Pulmonary artery endothelial cell (primary cell): ENCODE measurements at places on chromosomes 7 and 10. TPM values are rescaled to one million over a fixed set of nuclear protein-coding genes. Genes with fewer than 3 reads are reported as not detected.

Gene ATP6V0A4
- 0.04 and 0.86 TPM in 2 replicates for total RNA-seq

Gene MYL10
- not detected in 2 replicates for total RNA-seq

Gene CRTAC1
- total RNA-seq = 2.5 and 4.9 TPM in 2 replicates

Gene HOXA3
- total RNA-seq = 0.53 and 0.66 TPM in 2 replicates

Gene ASB10
- total RNA-seq = not detected in 2 replicates

Gene DEPP1
- 395 and 438 TPM in 2 replicates for total RNA-seq

Gene SLC26A5
- not detected in 2 replicates for total RNA-seq

Gene HOGA1
- total RNA-seq = 0.18 and 0.53 TPM in 2 replicates

Gene OPALIN
- total RNA-seq = not detected in 2 replicates

Gene PHTF2
- 13.8 and 17.3 TPM in 2 replicates for total RNA-seq

Gene CCSER2
- total RNA-seq = 16.4 and 22.3 TPM in 2 replicates

Gene ACBD5
- 23.8 and 25.5 TPM in 2 replicates for total RNA-seq

Gene SKIDA1
- 0.33 and 0.46 TPM in 2 replicates for total RNA-seq

Gene NRG3
- 0.04 and 0.33 TPM in 2 replicates for total RNA-seq

Gene STEAP1B
- 53.2 and 57.9 TPM in 2 replicates for total RNA-seq

Gene NME8
- total RNA-seq = not detected in 2 replicates

Gene TSPAN33
- total RNA-seq = 0.07 and 0.28 TPM in 2 replicates

Gene PI4K2A
- total RNA-seq = 17.1 and 19.3 TPM in 2 replicates

Gene CRYGN
- not detected in 2 replicates for total RNA-seq

Gene ARMC3
- total RNA-seq = not detected in 2 replicates

Gene TEX47
- not detected in 2 replicates for total RNA-seq

Gene PSAP
- 664 and 790 TPM in 2 replicates for total RNA-seq

Gene MEOX2
- not detected in 2 replicates for total RNA-seq

Gene GIMAP6
- total RNA-seq = 160 and 231 TPM in 2 replicates
